Upper lobe of left lung (tissue), 6 donors: ENCODE measurements at places on chromosomes 3 and 15.

DNA sequence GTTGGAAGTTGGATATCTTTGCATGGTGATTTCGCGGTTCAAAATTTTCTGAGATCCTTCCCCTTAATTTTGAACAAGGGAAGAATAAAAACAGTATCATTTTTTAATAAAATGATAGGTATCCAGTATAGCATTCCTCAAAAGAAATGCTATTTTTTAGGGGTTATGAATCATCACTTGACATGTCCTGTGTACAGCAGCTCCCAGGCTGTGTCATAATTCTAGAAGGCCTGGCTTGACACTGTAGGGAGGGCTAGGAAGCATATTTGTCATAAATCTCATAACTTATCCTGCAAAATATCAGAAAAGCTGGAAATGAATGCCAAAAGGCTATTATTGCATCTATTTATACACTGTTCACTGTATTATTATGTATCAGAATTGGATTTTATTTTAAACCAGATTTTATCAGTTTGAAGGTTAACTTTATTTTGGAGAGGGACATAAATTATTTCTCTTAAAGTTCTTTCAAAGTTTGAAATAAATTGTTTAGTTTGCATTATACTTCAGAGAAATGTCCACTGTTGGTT lies 539.1 kb upstream of the ROBO2 start:
- no peaks in the 10 kb centered on the region for H3K27me3 ChIP-seq
- H3K4me1 ChIP-seq: no peaks in the 10 kb centered on the region
- H3K4me3 ChIP-seq: no peak overlapping the region
- no peak for DNase-seq

- no peaks in the 10 kb centered on the region for H3K27me3 ChIP-seq
- no peak for DNase-seq
- no peak overlapping the region for H3K4me3 ChIP-seq
- no peak overlapping the region for H3K27ac ChIP-seq
- no peaks in the 10 kb centered on the region for H3K36me3 ChIP-seq
These were observed 141.7 kb downstream of the OSBPL10 start for GRCh38 chr3:31839144-31839917.

GRCh38 chr15:63582718-63583426 lies 14.3 kb upstream of the FBXL22 start:
- DNase-seq: no peak
- H3K27me3 ChIP-seq: no peaks in the 10 kb centered on the region

DNA sequence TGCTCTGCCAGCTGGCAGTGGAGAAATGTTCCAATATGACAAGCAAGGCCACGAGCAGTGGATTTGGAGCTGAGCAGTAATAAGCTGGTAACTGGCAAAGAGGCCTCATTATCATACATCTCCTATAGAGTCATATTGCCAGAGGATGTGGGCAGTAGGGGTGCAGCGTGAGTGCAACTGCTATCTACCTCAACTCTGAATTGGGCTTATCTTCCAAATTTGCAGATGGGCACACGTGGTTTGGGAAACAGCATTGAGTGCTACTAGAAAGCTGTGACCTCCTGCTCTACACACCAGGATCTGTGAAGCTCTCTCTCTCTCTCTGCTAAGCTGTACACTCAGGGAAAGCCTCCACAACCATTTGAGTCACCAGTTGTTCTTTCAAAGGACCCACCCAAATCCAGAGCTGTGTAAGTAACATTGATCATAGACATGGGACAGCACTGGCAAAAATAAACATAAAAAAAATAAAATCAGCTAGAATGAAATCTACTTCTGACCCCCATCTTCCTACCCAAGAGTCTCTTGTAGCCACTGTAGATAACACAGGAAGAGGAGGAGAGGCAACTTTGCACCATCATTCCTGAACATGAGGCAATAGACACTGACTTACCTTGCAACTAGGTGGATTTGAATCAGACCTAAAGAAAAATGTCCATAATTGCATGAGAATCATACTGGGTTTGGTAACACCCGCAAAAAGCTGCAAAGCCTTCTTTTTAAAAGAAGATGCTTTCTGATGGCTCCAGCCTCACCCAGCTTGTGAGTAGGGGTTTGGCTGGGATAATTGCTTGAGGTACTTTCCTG lies 82.9 kb upstream of the THBS1 start:
- DNase-seq: no peak
- H3K27me3 ChIP-seq: no peaks in the 10 kb centered on the region
- H3K4me1 ChIP-seq: no peaks in the 10 kb centered on the region
- no peak overlapping the region for H3K27ac ChIP-seq
- no peaks in the 10 kb centered on the region for H3K36me3 ChIP-seq
